CD4-positive, alpha-beta T cell treated with Interleukin-12 subunit alpha and Interleukin-12 subunit beta, for 1 hour (primary cell): ENCODE measurements at places on chromosomes 2 and 18.

GRCh38 chr2:11767779-11768178, 21.3 kb downstream of the LPIN1 start:
- DNase-seq: no peak

DNA sequence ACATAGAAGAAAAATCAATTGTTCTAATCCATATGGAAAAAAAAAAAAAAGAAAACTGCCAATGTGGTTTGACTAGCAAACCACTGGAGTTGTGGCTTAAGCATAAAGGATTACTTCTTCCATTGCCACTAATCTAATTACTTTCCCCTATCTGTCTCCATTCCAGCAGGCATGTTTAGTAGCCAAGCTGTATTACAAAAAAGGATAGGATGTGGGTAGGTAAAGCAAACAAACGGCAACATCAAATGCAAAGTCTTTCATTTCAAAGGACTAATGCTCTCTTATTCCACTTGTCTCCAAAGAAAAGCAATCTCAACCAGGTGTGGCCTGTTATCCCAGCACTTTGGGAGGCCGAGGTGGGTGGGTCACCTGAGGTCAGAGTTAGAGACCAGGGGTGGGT, 36.5 kb downstream of the SLC8A1 start:
- DNase-seq: no peak

GRCh38 chr2:98514096-98514639, 69.5 kb downstream of the INPP4A start:
- no peak for DNase-seq

GRCh38 chr2:167544602-167545001, 656.3 kb downstream of the XIRP2 start:
- DNase-seq: no peak

DNA sequence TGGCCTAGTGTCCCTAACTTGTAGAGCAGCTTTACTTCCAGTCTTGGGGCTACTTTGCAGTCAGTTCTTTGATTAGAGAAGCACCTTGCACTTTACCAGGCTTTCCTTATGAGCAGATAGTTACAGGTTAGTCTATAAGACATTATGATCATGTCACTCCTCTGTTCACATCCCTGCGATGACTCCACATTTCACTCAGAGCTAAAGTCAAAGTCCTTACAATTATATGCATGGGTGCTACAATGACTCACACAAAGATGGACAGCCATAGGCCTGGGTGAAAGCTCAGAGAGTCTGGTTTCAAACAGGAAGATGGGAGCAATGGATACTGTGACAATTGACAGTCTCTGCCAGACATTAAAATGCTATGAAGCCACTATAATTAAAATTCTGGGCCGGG, 27.1 kb upstream of the SSB start:
- no peak for DNase-seq

DNA sequence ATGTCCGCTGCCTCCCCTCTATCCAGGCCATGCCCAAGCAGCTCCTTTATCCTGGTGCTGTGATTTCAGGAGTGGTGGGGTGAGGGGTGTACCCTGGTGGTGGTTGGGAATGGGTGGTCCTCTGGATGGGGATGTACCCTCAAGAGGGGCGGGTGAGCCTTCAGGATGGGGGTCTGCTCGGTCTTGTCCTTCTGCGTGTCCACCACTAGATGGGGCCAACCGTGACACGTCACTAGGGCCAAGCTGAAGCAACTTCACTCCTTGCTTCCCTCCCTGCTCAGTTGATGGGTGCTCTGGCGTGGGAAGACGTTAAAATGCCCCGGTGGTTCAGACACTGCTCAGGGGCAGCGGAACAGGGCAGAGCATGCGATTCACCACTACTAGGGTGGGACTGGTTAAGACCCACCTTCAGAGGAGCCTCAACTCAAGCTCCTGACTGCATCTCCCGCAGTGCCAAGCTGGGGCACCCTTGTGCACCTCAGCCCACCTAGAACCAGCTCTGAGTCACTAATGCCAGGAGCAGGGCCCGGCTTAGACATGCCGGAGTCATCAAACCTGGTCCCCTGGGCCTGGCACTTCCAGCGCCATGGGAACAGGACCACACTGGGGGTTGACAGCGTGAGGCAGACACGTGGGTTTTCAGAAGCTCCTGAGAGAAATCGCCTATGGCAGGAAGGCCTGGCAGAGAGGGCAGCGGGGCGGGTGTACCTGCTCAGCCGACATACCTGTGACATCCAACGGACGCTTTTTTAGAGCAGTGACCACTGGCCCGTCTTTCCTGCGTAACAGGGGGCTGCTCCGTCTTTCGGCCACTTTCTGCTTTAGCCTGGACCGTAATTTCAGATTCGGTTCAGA, 256.7 kb downstream of the HDAC4 start:
- peak; percentile 37 for DNase-seq

GRCh38 chr18:48139431-48140347, 209.2 kb upstream of the SMAD2 start:
- DNase-seq: no peak

GRCh38 chr2:28824870-28825269, 14.2 kb downstream of the SPDYA start:
- no peak for DNase-seq

DNA sequence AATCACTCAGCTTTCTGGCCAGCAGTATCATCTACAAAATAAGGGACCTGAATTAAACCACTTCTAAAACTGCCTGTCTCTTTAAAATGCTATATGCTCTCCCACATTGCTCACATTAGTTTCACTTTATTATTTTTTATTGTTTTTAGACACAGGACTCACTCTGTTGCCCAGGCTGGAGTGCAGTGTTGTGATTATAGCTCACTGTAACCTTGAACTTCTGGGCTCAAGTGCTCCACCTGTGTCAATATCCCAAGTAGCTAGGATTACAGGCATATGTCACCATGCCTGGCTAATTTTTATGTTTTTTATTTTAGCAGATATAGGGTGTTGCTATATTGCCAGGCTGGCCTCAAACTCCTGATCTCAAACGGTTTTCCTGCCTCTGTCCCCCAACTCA, 591.3 kb upstream of the ZNF804A start:
- DNase-seq: no peak

- DNase-seq: no peak
Measured at GRCh38 chr18:37465958-37466357, 99.6 kb downstream of the CELF4 start.

DNA sequence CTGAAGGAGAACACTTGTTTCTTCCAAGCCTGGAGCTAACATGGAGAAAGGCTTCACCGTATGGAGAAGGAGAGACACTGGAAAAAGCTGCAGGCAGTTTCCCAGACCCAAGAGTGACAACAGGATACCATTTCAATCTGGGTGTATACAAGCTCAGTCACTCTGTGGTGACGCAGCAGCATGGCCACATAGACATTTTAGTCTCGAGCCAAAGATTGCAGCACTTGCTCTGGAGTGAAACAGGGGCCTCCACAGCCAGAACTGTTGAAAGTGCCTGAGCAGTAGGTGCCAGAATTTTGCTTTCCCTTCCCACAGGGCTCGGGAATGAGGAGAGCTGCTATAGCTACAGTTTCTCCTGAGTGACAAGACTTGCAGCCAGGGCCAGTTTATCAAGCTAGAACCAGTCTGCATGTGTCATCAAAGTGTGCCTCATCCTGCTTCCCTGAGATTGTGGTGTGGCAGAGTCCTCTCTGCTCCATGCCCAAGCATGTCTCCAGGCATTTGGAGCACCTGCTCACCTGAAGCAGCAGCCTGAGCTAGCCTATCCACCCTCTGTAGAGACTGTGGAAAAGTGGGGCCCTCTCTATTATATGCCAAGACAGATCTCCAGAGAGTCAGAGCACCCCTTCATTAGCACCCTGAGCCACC, 234.6 kb upstream of the CDH19 start:
- DNase-seq: no peak

DNA sequence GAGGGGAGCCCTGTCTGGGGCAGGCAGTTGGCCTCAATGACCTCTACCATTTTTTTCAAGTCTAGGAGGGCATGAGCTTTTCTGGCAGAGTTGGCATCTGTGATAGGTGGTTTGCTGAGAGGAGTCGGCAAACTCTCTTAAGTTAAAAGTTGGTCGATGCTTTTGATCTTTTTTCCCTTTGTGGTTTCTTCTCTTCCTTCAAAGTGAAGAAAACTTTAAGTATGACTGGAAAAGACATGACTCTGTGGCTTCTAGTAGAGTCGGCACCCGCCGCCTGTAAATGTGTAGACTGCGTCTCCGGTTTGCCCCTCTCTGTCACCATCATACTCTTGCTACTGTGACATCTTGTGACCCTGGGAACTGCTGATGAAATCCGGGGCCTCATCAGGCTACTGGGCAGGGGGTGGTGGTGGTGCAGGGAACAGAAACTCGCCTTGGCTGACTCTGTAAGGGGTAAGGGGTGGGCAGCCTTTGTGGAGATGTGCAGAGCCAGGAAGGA, 21.1 kb downstream of the INPP5D start:
- DNase-seq: peak; percentile 57

- DNase-seq: no peak
Measured at GRCh38 chr2:157782057-157782845, 93.9 kb downstream of the ACVR1 start.

DNA sequence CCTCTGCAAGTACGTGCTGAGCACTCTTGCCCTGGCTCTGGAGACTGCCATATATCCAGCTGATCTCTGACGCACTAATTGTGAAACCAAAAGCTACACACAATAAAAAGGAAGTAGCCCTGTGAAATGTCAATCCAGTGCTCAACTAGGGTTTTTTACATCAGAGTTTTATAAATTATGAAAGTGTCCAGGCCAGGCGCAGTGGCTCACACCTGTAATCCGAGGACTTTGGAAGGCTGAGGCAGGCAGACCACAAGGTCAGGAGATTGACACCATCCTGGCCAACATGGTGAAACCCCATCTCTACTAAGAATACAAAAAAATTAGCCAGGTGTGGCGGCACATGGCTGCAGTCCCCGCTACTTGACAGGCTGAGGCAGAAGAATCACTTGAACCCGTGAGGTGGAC, 24.5 kb upstream of the PEX13 start:
- peak; percentile 62 for DNase-seq
